ENCODE measurements at places on chromosomes 1 and 21.

DNA sequence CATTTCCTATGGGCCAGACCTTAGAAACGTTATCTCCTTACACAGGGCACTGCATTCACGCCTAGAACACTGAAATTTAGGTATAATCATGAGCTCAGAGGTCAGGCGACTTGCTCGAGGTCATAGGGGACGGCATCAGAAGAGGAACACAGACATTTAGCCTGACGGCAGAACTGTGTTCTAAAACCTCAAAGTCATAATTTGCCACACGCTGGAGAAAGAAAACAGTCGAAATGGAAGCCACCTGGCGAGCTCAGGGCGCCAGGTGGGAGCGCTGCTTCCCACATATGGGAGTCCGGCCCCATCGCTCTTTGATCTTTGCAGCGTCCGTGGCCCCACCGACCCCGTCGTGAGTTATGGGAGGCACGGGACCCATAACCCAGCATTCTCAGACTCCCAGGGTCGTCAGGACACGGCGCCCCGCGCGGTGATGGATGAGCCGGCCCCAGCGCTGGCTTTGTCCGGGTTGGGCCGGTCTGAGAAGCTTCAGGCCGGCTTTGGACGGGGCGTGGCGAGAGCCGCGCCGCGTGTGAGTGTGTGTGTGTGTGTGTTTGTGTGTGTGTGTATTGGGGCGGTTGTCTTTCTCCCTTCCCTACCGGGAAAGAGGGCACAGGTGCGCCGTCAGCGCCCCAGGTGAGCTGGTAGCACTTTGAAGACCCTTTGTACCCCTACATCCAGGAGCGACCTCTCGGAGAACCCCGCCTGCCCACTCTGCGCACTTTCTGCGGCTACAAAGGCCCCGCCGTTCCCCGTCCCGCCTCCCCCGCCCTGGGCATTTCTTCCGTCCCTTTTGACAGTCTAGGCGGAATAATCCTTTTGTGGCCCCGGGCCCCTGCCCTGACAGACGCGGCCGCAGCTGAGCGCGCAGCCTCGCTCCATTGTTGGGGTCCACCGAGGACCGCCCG is 861 bp upstream of the DRAXIN start:
- no peak for DNase-seq

- DNase-seq = no peak
Observed at GRCh38 chr1:75719810-75720209, 4.7 kb upstream of the ACADM start.

GRCh38 chr21:34835526-34835925 is 166.7 kb downstream of the CLIC6 start:
- DNase-seq = no peak

DNA sequence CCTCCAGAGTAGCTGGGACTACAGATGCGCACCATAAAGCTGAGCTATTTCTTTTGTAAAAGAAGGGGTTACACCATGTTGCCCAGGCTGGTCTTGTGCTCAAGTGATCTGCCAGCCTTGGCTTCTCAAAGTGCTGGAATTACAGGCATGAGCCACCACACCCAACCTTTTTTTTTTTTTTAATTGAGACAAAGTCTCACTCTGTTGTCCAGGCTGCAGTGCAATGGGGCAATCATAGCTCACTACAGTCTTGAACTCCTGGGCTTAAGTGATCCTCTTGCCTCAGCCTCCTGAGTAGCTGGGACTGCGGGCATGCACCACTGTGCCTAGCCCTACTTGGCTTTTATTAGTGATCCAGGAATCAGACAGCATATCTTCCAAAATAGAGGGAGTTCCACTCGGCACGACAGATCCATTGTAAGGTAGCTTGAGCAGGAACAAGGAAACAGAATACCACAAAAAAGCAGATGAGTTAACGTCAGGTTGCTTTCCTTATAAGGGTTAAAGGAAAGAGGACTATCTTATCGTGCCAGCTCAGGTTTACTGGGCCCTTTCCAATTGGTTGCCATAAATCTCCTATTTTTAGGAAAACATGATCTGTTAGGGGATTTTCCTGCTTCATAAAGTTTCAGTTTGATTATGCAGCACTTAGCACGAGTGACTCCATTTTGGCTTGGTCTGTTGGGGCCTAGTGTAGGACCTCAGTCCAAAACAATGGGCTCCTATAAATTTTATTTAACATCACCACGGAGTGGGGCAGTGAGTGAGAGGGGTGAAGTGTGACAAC is 45.2 kb downstream of the NENF start:
- no peak for DNase-seq

- no peak for DNase-seq
Observed at GRCh38 chr1:30417701-30418046, 305.7 kb downstream of the MATN1 start.

DNA sequence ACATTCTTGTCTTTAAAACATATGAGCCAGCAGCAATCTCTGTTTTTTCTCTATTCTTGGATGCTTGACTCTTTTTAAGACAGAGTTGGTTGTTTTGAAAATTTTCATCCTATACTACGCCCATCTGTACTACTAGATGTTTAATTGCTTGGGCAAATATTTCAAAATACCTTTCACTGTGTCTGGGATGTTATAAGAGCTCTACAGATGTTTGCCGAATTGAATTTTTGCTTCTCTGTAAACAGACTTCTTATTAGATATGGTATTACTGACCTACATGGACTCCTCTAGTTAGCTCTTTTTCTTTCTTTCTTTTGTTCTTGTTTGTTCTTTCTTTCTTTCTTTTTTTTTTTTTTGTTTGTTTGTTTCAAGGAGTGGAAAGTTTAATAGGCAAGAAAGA is 345.1 kb downstream of the ST6GALNAC3 start:
- DNase-seq = no peak
